ENCODE measurements at places on chromosomes 11 and 22. TPM values are rescaled to one million over a fixed set of nuclear protein-coding genes. Genes with fewer than 3 reads are reported as not detected.

The TMEM191C gene
- total RNA-seq: 1.4 TPM

The ISX gene
- total RNA-seq: not detected

The TREH gene
- 1.0 TPM for total RNA-seq

The OLFML1 gene
- total RNA-seq: 7.6 TPM

The APLNR gene
- 5.3 TPM for total RNA-seq

The MS4A7 gene
- total RNA-seq: 47.6 TPM

The TEX12 gene
- not detected for total RNA-seq

The HPS4 gene
- total RNA-seq: 35.5 TPM

The OR52I1 gene
- not detected for total RNA-seq

The AIFM3 gene
- 3.1 TPM for total RNA-seq

The DEFB131B gene
- total RNA-seq: not detected

The MN1 gene
- total RNA-seq: 3.2 TPM

The DMC1 gene
- total RNA-seq: 0.66 TPM

The ACR gene
- 1.6 TPM for total RNA-seq

The DNAJB13 gene
- total RNA-seq: 4.3 TPM

The IFITM2 gene
- 1,111 TPM for total RNA-seq

DNA sequence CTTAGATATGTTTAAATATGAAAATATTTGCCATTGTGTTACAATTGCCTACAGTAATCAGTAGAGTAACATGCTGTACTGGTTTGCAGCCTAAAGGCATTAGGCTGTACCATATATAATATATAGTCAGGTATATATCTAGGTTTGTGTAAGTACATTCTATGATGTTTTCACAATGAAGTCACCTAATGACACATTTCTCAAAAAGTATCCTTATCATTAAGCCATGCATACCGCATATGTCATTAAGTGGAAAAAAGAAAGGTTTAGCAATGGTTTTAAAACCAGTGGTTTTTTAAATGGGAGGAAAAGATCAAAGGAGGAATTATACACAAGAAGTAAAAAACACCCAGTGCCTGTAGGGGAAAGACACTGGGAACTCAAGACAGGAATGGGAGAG is 122.7 kb downstream of the RBFOX2 start:
- H3K27ac ChIP-seq: no peak overlapping the region
- DNase-seq: no peak
- no peak overlapping the region for H3K4me3 ChIP-seq
- no peaks in the 10 kb centered on the region for H3K27me3 ChIP-seq

- H3K36me3 ChIP-seq: no peaks in the 10 kb centered on the region
- H3K27ac ChIP-seq: no peak overlapping the region
- H3K27me3 ChIP-seq: no peaks in the 10 kb centered on the region
- H3K4me3 ChIP-seq: no peak overlapping the region
- DNase-seq: no peak
Measured at GRCh38 chr11:111246956-111247355, 1.4 kb downstream of the POU2AF2 start.

DNA sequence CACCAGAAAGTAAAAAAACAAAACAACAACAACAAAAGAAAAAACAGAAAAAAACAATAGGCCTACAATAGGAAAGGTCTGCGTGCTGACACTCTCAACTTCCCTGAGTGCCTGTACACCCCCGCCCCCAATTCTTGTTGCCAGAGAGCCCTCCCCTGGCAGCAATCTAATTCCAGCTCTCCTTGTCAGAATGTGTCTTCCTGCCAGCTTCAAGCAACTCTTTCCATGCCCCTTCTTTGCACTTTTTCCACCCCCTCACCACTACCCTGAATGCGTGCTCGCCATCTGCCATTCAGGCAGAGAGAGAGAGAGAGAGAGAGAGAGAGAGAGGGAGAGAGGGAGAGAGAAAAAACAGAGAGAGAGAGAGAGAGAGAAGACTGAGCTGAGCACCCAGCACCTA is 245.0 kb downstream of the KIRREL3 start:
- H3K27ac ChIP-seq: no peak overlapping the region
- no peak for DNase-seq
- H3K36me3 ChIP-seq: no peaks in the 10 kb centered on the region
- no peak overlapping the region for H3K4me3 ChIP-seq
- H3K27me3 ChIP-seq: no peaks in the 10 kb centered on the region

- no peaks in the 10 kb centered on the region for H3K27me3 ChIP-seq
- no peak overlapping the region for H3K4me3 ChIP-seq
- no peak overlapping the region for H3K27ac ChIP-seq
- no peak for DNase-seq
- no peaks in the 10 kb centered on the region for H3K36me3 ChIP-seq
Measured at GRCh38 chr11:9607511-9607899, 34.0 kb downstream of the WEE1 start.

DNA sequence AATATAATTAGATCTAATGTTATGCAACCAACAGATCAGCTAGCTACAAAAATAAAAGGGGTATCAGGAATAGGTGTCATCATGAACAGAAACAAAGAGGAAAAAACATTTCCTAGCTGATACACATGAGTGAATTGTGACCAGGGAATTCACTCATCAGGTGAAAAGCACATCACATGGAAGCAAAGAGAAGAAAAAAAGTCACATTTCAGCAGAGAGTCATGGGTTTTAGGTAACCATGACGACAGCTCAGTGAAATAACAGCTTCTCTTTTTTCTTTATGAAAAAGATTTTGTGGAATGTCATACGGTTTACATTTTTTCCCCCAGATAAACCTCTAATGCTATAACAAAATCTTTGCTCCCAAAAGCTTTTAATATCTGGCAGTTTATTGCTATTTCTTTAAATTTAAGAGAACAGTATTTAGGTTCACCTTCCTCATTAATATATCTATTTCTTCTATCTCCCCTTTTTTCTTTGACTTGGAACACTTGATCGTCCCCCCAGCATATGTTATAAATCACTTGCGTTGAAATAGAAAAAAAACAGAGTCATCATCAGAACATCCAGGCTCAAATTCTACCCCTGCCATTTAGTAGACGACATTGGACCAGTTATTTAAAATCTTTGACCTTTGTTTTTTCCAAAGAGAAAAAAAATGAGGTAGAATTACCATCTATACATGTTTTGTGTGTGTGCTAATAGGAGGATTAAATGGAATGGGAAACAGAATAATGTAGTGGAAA is 5.3 kb downstream of the TYR start:
- no peak overlapping the region for H3K27ac ChIP-seq
- H3K4me1 ChIP-seq: no peaks in the 10 kb centered on the region
- no peak overlapping the region for H3K4me3 ChIP-seq
- no peak for DNase-seq
- no peaks in the 10 kb centered on the region for H3K36me3 ChIP-seq
- no peaks in the 10 kb centered on the region for H3K27me3 ChIP-seq

GRCh38 chr11:47106798-47107411 is 69.8 kb downstream of the ARFGAP2 start:
- no peaks in the 10 kb centered on the region for H3K4me1 ChIP-seq
- no peak overlapping the region for H3K4me3 ChIP-seq
- H3K27me3 ChIP-seq: no peaks in the 10 kb centered on the region
- DNase-seq: peak; percentile 62

GRCh38 chr22:44242946-44243724 is 62.4 kb downstream of the PARVG start:
- DNase-seq: no peak
- H3K36me3 ChIP-seq: no peaks in the 10 kb centered on the region
- no peak overlapping the region for H3K4me3 ChIP-seq
- no peaks in the 10 kb centered on the region for H3K27me3 ChIP-seq

- H3K36me3 ChIP-seq: no peaks in the 10 kb centered on the region
- H3K4me3 ChIP-seq: no peak overlapping the region
- no peak for DNase-seq
- no peaks in the 10 kb centered on the region for H3K27me3 ChIP-seq
- H3K27ac ChIP-seq: no peak overlapping the region
Measured at GRCh38 chr22:47796128-47796908, 1033.9 kb downstream of the TBC1D22A start.

DNA sequence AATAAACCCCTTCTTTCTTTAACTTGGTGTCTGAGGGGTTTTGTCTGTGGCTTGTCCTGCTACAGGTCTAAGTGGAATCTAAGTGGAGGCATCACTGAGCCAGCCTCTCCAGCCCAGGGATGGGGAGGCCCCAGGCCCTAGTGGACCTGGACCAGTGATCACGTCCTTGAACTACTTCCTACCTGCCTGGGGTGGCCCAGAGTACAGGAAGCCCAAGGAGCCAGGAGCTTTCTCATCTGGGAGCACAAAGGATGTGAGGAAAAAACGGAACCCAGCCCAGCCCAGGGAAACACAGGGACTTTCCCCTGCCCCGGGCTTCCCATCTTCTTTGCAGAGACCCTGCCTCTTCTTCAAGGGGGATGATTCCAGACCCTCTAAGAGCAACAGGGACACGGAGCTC is 3.5 kb upstream of the CD5 start:
- no peak overlapping the region for H3K4me3 ChIP-seq
- H3K27me3 ChIP-seq: no peaks in the 10 kb centered on the region
- DNase-seq: no peak
- H3K36me3 ChIP-seq: no peaks in the 10 kb centered on the region
- no peak overlapping the region for H3K27ac ChIP-seq
- H3K4me1 ChIP-seq: no peaks in the 10 kb centered on the region

- no peaks in the 10 kb centered on the region for H3K27me3 ChIP-seq
- H3K4me1 ChIP-seq: no peaks in the 10 kb centered on the region
- no peak for DNase-seq
- H3K27ac ChIP-seq: no peak overlapping the region
- no peaks in the 10 kb centered on the region for H3K36me3 ChIP-seq
- no peak overlapping the region for H3K4me3 ChIP-seq
Measured at GRCh38 chr11:92552942-92553341, 328.3 kb downstream of the FAT3 start.

- H3K36me3 ChIP-seq: no peaks in the 10 kb centered on the region
- H3K4me3 ChIP-seq: no peak overlapping the region
- H3K27me3 ChIP-seq: no peaks in the 10 kb centered on the region
- no peaks in the 10 kb centered on the region for H3K4me1 ChIP-seq
- no peak overlapping the region for H3K27ac ChIP-seq
Measured at GRCh38 chr11:87179621-87180020, 141.9 kb downstream of the TMEM135 start.

GRCh38 chr11:116224889-116225200 is 547.9 kb downstream of the BUD13 start:
- no peaks in the 10 kb centered on the region for H3K4me1 ChIP-seq
- no peak overlapping the region for H3K4me3 ChIP-seq
- no peak overlapping the region for H3K27ac ChIP-seq
- H3K27me3 ChIP-seq: no peaks in the 10 kb centered on the region
- no peak for DNase-seq
- H3K36me3 ChIP-seq: no peaks in the 10 kb centered on the region

- no peaks in the 10 kb centered on the region for H3K36me3 ChIP-seq
- no peak overlapping the region for H3K27ac ChIP-seq
- no peaks in the 10 kb centered on the region for H3K27me3 ChIP-seq
- no peak for DNase-seq
- no peak overlapping the region for H3K4me3 ChIP-seq
- H3K4me1 ChIP-seq: no peaks in the 10 kb centered on the region
Measured at GRCh38 chr22:43740587-43741270, 71.4 kb downstream of the EFCAB6 start.

DNA sequence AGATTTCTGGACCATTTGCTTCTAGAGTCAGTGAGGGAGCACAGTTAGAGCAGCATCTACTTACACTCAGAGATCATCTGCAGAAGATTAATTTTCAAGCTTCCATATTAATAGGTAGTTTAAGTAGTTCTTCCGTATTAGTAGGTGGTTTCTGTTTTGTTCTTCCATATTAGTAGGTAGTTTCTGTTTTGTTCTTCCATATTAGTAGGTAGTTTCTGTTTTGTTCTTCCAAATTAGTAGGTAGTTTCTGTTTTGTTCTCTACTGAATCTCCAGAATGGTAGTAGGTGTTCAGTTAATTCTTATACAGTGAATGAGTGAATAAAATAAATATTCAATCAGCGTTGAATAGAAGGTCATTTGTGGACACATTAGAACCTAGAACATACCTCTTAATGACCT is 175.7 kb downstream of the TMEM135 start:
- no peak for DNase-seq
- H3K36me3 ChIP-seq: no peaks in the 10 kb centered on the region
- H3K4me1 ChIP-seq: no peaks in the 10 kb centered on the region
- H3K27ac ChIP-seq: no peak overlapping the region
- H3K4me3 ChIP-seq: no peak overlapping the region

GRCh38 chr11:10641177-10641911 is 52.2 kb downstream of the IRAG1 start:
- H3K4me1 ChIP-seq: no peaks in the 10 kb centered on the region
- DNase-seq: no peak
- H3K4me3 ChIP-seq: no peak overlapping the region
- H3K36me3 ChIP-seq: no peaks in the 10 kb centered on the region
- H3K27ac ChIP-seq: peak overlapping the region; percentile 21

GRCh38 chr22:22951035-22951434 is 63.4 kb downstream of the IGLL5 start:
- no peaks in the 10 kb centered on the region for H3K36me3 ChIP-seq
- no peak overlapping the region for H3K4me3 ChIP-seq
- H3K27me3 ChIP-seq: peaks cover 7% of the 10 kb centered on the region
- DNase-seq: no peak
- no peak overlapping the region for H3K27ac ChIP-seq

DNA sequence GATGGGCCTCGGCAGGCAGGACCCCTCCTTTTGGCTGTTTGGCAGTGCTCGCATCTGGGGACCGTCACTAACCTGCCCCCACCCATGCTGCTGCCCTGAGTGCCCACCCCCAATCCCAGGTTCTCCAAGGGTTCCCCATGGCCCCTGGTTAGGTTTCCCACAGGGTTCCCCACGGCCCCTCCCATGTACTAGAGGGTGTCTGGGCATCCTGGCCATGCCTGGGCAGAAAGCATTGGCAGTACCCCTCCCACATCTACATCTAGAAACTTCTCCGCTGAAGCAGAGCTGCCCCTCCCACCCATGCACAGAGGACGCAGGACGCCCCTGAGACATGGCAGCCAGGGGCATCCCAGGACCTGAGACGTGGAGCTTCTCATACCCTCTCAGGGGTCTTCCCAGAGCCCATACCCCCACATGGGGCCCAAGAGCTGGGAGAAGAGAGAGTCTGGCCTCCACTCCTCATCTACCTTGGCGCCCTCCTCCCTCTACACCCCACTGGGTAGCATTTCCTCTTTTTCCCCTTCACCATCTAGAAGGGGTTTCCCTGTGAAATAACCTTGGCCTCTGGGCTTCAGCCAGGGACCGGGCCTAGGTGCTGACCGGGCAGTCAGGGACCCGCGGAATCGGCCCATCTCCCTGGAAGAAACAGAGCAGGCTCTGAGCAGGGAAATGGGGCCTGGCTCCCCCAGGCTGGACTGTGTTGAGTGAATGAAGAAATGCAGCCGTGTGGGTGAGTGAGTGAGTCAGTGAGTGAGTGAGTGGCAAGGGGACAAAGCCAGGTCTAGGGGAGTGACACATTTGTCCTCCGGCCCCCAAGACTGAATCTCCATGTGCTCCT is 987.3 kb downstream of the BRD1 start:
- no peaks in the 10 kb centered on the region for H3K27me3 ChIP-seq
- no peaks in the 10 kb centered on the region for H3K4me1 ChIP-seq
- no peak for DNase-seq

DNA sequence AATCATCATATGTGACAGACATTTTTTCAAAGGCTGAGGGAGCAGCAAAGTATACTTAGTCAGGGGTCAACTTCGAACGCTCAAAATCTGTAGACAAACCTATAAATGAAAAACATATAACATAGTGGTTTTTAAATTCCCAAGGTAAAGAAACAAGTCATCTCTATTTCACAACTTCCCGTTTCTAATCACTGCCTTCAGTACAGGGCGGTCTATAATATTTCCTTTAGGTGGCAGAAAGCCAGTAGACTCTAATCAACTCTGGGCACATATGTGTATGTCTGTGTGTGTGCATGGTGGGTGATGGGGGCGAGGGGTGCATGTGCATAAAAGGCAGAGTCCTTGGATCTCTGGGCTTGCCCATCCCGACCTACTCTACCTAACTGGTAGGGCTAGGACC is 55.0 kb upstream of the ARFGAP3 start:
- H3K4me3 ChIP-seq: no peak overlapping the region
- peaks cover 5% of the 10 kb centered on the region for H3K4me1 ChIP-seq
- DNase-seq: no peak
- H3K27me3 ChIP-seq: no peaks in the 10 kb centered on the region

All from kidney (tissue), 22 donors.